ENCODE measurements at places on chromosomes 2 and 18.
A peak's percentile ranks its signal among the peaks of the same experiment; 100 is the strongest.

GRCh38 chr18:12968619-12969018 is 20.8 kb downstream of the SEH1L start:
- peak; percentile 12 for DNase-seq

GRCh38 chr18:74482697-74483096 is 13.5 kb upstream of the CNDP2 start:
- DNase-seq: no peak

GRCh38 chr18:62445386-62445917 is 77.4 kb upstream of the ZCCHC2 start:
- no peak for DNase-seq

- DNase-seq: no peak
Observed at GRCh38 chr18:23870676-23871380, 143.7 kb upstream of the TTC39C start.

GRCh38 chr2:225379856-225380255 is 19.7 kb upstream of the NYAP2 start:
- no peak for DNase-seq

Data from astrocyte (in vitro differentiated cells and primary cell).